ENCODE measurements at places on chromosomes 2 and 18. TPM values are rescaled to one million over a fixed set of nuclear protein-coding genes. Genes with fewer than 3 reads are reported as not detected.

DNA sequence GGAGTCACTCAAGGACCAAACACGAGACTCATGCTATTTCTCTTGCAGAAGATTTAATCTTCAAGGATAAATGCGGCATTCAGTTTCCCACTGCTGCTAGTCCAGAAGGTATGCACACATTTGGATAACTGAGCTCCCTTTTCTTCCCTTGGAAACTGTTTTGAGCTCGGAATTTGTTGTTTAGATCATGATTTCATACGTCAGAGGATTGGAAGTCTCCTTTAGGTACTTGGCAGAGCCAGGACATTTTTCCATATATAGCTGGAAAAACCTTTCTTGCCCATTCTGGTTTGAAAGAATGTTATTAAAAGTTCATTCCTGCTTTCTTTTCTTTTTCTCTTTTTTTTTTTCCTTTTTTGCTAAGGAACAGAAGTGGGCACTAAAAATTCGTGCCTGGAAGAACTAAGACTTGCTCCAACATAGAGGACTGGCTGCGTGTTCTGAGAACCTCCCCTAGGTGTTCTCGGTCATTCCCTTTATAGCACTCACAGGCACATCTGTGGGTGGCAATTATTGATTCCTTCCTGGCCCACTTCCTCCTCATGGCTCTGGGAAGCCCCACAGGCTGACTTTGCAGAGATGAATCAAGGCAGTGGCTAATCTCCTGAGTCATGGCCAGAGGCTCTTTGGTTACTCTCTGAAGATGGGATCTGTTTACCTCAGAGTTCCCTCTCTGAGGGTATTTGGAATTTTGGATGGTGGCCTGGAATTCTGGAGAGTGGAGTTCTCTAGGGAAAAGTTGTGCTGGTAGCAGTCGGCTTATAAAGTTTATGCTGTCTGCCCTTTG is 104.8 kb downstream of the PLCL1 start:
- H3K27ac ChIP-seq = peak overlapping the region; percentile 9
- peaks cover 30% of the 10 kb centered on the region for H3K4me1 ChIP-seq
- H3K36me3 ChIP-seq = peaks cover 9% of the 10 kb centered on the region
- no peaks in the 10 kb centered on the region for H3K27me3 ChIP-seq
- no peak for DNase-seq
- no peak overlapping the region for H3K4me3 ChIP-seq

GRCh38 chr2:163467251-163467630 is 268.6 kb downstream of the FIGN start:
- DNase-seq = no peak
- no peak overlapping the region for H3K27ac ChIP-seq
- H3K4me1 ChIP-seq = no peaks in the 10 kb centered on the region
- no peak overlapping the region for H3K4me3 ChIP-seq

GRCh38 chr2:124112206-124112605 is 87.1 kb downstream of the CNTNAP5 start:
- no peaks in the 10 kb centered on the region for H3K36me3 ChIP-seq
- H3K27me3 ChIP-seq = no peaks in the 10 kb centered on the region
- no peak overlapping the region for H3K27ac ChIP-seq

DNA sequence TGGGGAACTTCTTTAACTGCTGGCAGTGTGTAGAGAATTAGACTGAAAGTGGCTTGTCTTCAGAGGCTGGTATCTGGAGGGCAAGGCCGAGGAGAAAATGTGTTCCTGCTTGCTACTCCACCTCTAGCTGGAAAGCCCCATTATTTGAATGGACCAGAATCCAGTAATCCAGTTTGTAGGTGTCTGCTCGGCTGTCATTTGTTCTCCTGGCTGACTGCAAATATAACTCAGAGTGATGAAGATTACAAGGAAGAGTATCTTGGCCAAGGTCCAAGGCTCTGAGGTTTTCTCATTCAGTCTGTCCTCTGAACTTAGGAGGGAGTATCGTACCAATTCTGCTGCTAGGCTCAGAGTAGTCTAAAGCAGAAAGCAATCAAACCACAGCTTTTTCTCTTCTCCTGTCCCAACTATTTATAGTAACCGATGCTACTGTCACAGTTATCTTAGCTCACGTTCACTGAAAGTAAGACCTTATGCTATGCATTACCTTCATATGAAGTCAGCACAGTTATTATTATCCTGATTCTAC is 228.6 kb downstream of the SETBP1 start:
- no peak for DNase-seq
- no peak overlapping the region for H3K27ac ChIP-seq
- H3K4me3 ChIP-seq = no peak overlapping the region
- peaks cover 33% of the 10 kb centered on the region for H3K27me3 ChIP-seq
- no peaks in the 10 kb centered on the region for H3K36me3 ChIP-seq
- peaks cover 3% of the 10 kb centered on the region for H3K4me1 ChIP-seq

- H3K27me3 ChIP-seq = no peaks in the 10 kb centered on the region
- H3K27ac ChIP-seq = no peak overlapping the region
- DNase-seq = no peak
- peaks cover 7% of the 10 kb centered on the region for H3K4me1 ChIP-seq
- H3K4me3 ChIP-seq = no peak overlapping the region
- no peaks in the 10 kb centered on the region for H3K36me3 ChIP-seq
Observed at GRCh38 chr2:20582600-20583221, 68.2 kb downstream of the HS1BP3 start.

DNA sequence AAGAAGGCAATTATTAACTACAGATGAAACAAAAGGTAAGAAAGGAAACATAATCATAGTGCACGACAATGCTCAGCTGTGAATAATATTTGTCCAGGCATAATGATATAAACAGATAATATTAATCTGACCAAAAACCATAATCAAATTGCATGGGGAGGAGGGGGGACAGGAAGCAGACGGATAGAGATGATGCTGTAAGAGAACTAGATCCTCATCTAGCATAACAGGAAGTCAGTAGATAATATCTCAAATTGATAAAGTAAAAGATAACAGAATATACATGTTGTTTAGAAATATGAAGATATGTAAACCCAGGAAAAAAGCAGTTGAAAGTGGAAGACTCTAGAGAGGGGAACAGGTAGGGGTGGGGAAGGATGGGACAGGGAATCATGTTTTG is 84.9 kb upstream of the TGFA start:
- H3K27me3 ChIP-seq = no peaks in the 10 kb centered on the region
- peak overlapping the region; percentile 69 for H3K27ac ChIP-seq
- DNase-seq = no peak
- peak overlapping the region; percentile 74 for H3K4me3 ChIP-seq

GRCh38 chr2:219713110-219713509 is 85.7 kb downstream of the SLC4A3 start:
- peaks cover 26% of the 10 kb centered on the region for H3K27me3 ChIP-seq
- H3K4me3 ChIP-seq = no peak overlapping the region
- H3K4me1 ChIP-seq = no peaks in the 10 kb centered on the region

- no peaks in the 10 kb centered on the region for H3K27me3 ChIP-seq
- no peak overlapping the region for H3K4me3 ChIP-seq
- peaks cover 13% of the 10 kb centered on the region for H3K4me1 ChIP-seq
- DNase-seq = no peak
- peak overlapping the region; percentile 43 for H3K27ac ChIP-seq
Observed at GRCh38 chr2:201204655-201205514, 21.9 kb downstream of the CASP10 start.

DNA sequence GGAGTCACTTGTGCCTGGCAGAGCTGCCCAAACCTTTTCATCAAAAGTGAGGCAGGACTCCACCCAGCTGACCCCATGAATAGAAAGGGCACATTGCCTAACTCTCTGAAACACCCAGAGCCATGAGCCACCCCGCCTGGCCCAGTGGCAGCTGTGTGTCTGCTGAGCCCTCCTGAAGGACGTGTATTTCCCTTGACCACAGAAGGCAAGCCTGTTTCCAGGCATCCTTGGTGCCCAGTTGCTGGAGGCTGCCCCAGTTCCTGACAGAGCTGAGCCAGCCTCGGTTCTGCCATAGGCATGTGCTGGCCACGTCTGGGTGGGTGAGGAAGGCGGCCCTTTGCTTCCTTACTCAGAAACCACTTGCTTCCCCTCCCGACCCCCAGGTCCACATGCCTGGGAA is 124.7 kb upstream of the GLI2 start:
- H3K36me3 ChIP-seq = peaks cover 3% of the 10 kb centered on the region
- peak overlapping the region; percentile 4 for H3K27ac ChIP-seq
- no peak overlapping the region for H3K4me3 ChIP-seq
- peaks cover 7% of the 10 kb centered on the region for H3K4me1 ChIP-seq
- no peak for DNase-seq

- H3K36me3 ChIP-seq = peaks cover 2% of the 10 kb centered on the region
- no peaks in the 10 kb centered on the region for H3K27me3 ChIP-seq
- DNase-seq = no peak
- H3K4me3 ChIP-seq = peak overlapping the region; percentile 87
- H3K4me1 ChIP-seq = peaks cover 6% of the 10 kb centered on the region
Observed at GRCh38 chr2:95525294-95526035, 40.9 kb upstream of the TRIM43B start.

DNA sequence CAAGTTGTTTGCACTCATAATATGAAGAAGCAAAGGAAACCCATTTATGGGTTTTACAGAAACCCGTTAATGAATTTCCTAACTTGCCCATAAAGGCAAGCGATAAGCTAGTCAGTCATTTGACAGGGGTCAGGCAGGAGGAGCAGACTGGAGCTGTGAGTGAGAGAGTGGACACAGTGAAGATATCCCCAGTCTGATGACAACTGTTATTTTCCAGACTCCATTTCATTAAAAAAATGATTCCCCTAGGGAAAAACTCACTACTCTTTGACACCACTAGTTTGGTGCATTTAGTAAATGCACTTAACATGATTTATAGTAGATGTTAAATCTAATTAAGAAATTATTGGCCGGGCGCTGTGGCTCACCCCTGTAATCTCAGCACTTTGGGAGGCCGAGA is 80.8 kb downstream of the TGIF1 start:
- no peak overlapping the region for H3K27ac ChIP-seq
- no peaks in the 10 kb centered on the region for H3K27me3 ChIP-seq
- H3K4me1 ChIP-seq = peaks cover 7% of the 10 kb centered on the region
- no peak for DNase-seq

- H3K4me3 ChIP-seq = no peak overlapping the region
- H3K27me3 ChIP-seq = peaks cover 33% of the 10 kb centered on the region
- H3K27ac ChIP-seq = no peak overlapping the region
- no peaks in the 10 kb centered on the region for H3K4me1 ChIP-seq
- H3K36me3 ChIP-seq = peaks cover 2% of the 10 kb centered on the region
- no peak for DNase-seq
Observed at GRCh38 chr2:60519231-60519863, 34.1 kb downstream of the BCL11A start.

GRCh38 chr2:145593991-145594614 is 1074.2 kb upstream of the ZEB2 start:
- no peak overlapping the region for H3K27ac ChIP-seq
- no peak for DNase-seq

Gene OSBPL1A
- total RNA-seq = 6.8 TPM

Gene BMP10
- not detected for total RNA-seq

Gene ABCG5
- not detected for total RNA-seq

Gene TSPYL6
- total RNA-seq = not detected

Gene TRAF3IP1
- 8.9 TPM for total RNA-seq

Gene CPO
- total RNA-seq = not detected

Gene FAHD2A
- 19.8 TPM for total RNA-seq

Gene PROKR1
- total RNA-seq = not detected

Gene ALPG
- total RNA-seq = not detected

Gene ASB3
- total RNA-seq = 26.0 TPM

Gene TRIM43
- not detected for total RNA-seq

Data from T-helper 17 cell (primary cell).